NCI-H524 treated with DMSO at 0.1 percent for 48 hours (cell line): ENCODE measurements at places on chromosomes 3 and 15.

DNA sequence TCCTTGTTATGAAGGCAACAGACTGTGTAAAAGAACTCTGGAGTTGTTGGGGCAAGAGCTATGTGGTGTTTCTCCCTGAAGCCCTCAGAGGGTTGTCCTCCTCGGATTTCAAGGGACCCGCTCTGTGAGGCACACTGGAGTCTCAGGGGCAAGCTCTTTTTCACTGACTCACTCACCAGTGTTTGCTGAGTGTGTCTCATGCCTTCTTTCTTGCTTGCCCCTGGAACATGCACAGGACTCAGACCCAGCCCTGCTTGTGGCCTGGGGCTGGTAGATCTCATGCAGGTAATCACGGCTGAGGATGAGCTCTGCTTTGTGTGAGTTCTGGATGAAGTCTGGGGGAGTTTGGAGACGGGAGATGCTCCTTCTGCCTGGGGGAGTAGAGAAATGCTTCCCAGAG is 93.7 kb downstream of the CACNA1D start:
- DNase-seq, result no peak

DNA sequence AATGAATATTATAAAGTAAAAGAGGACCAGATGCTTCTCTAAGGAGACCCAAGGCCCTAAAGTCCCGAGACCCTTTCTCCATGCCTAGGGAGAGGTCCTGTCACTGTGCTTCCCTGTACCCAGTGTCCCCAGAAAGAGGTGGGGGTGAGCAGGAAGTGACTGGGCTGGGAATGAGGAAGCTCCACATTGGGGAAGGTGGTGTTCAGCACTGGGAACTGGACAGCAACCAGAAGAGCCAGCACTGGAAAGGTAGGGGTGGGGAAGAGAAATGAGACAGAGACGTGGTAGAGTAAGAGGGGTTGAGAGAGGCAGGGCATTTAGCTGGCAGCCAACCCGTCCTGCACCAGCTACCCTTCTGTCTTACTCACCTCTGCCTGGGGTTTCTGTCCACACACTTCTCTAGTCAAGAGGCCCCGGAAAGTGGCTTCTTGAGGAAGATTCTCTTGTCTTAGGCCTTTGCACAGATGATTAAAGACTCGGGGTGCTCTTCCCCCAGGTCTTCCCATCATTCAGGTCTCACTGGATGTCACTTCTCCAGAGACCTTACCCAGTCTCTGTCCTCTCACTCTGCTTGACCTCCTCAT is 12.2 kb downstream of the RRP9 start:
- DNase-seq, result no peak

- no peak for DNase-seq
These were observed 51.2 kb upstream of the PRR20G start for GRCh38 chr3:127339016-127339415.

- no peak for DNase-seq
These were observed 154.2 kb upstream of the TNIK start for GRCh38 chr3:171614318-171614921.

GRCh38 chr15:60605879-60606307 is 127.0 kb upstream of the ICE2 start:
- DNase-seq, result no peak

- DNase-seq, result no peak
These were observed 10.5 kb downstream of the IVD start for GRCh38 chr15:40416056-40416455.

GRCh38 chr3:66830301-66830700 is 167.8 kb upstream of the KBTBD8 start:
- DNase-seq, result no peak

DNA sequence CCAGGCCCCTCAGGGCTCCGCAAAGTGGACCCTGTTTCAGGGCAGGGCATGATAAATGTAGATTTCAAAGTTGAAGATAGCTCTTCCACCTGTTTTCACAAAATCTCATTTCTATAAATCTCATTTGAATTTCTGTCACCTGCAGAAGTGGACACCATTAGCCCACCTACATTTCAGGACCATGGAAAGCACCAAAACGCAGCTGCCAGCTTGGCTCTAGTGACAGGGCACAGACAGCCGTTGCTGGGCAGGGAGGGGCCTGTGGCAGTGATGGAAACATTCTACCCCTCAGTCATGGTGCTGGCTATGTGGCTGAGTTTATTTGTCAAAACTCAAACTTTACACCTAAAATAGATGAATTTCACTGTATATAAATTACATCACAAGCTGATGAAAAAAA is 40.4 kb downstream of the PRR23E start:
- DNase-seq, result no peak

DNA sequence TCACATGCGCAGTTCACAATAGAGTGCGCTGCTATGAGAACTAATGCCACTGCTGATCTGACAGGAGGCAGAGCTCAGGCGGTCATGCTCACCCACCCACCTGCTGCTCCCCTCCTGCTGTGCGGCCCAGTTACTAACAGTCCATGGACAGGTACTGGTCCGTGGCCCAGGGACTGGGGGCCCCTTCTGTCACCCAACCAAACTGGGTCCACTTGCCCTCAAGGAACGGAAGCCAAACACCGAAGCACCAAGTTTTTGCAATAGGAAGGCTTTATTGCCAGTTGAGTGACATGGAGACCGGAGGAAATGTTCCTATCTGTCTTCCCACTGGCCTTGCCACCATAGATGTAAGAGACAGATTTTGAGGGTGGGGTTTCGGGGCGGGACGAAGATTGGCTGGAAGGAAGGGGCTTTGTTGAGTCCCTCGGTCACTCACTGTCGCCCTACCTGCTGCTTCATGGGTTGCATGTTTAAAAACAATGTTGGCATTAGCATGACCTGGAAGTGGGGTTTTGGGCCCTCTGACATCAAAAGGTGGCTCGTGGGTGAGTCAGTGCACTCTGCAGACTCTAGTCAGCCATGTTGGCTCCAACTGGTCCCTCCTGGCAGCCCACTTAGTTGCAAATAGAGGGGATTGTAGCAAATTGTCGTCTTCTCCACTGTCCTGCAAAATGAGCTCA is 141.0 kb downstream of the TJP1 start:
- DNase-seq, result no peak

GRCh38 chr15:96125721-96126415 is 204.6 kb upstream of the NR2F2 start:
- no peak for DNase-seq

GRCh38 chr3:32831062-32831461 is 13.3 kb downstream of the TRIM71 start:
- DNase-seq, result no peak

DNA sequence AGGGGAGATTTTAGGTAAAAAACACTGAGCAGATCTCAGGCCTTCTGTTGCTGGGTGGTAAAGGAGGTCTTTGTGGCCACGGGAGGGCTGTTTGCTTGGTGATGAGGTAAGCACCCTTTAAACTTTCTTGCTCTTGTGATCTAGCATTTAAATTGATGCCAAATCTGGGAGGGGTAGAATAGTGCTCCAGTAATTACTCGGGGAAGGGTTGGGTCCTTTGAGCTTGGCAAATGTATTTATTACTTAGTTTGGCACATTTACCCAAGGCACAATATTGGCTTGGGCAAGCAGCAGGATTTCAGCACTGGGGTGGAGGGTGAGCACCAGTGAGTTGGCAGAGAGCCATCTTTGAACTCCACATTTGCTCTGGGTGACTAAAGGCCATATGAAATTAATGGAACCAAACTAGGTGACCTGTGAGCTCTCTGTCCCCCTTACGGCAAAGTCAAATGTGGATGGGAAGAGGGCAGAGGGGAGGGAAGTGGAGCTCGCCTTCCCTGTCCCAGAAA is 185.9 kb upstream of the ONECUT1 start:
- DNase-seq, result no peak

GRCh38 chr15:62853841-62854225 is 188.7 kb upstream of the TPM1 start:
- no peak for DNase-seq

DNA sequence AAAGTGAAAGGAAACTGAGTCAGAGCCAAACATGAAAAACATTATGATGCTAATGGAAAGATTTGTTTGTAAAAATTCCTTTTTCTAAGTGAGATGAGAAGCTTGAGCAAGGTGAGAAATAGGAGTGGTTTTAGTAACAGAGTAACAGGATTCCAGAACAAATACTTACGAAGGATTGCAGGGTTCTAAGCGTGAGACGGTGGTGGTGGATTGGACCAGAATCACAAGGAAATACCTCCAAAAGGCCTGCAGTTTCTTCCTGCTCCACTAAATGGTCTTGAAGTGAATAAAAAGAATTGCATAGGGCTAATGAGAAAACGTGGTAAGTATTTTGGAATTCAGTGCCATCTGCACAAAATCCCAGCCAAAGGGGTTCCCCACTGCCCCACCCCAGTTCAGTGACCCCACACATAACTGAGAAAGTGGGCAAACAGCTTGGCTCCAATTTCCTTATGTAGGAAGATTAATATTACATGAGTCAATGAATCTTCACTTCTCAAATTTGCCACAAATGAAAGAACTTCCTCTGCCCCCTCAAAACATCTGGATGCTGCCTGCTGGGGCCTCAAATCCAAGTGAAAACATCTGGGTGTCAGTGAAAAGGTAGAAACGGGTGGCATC is 283.8 kb upstream of the NR2F2 start:
- no peak for DNase-seq

GRCh38 chr3:27721717-27722564 is at the start of gene EOMES:
TSS of gene EOMES (minus strand) at chr3:27722323. CDS start at chr3:27722294, 29 bp downstream.
- DNase-seq, result peak; percentile 58

DNA sequence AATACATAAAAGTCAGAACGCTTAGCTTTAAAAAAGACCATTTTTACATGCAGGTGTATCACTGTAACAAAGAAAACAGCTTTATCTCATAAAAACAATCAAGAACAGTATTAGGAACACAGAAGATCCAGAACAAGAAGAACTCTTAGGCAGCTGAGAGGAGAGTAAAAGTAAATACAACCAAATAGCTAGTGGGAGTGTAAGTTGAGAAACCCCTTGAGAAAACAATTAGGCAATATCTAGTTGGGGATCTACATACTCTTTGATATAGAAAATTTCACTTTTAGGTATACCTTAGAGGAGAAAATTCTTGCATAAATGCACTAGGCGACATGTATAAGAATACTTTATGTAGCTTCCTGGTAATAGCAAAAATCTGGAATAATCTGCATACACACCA is 7.5 kb downstream of the TMF1 start:
- no peak for DNase-seq

GRCh38 chr3:180633722-180634121 is 31.8 kb downstream of the TTC14 start:
- no peak for DNase-seq

DNA sequence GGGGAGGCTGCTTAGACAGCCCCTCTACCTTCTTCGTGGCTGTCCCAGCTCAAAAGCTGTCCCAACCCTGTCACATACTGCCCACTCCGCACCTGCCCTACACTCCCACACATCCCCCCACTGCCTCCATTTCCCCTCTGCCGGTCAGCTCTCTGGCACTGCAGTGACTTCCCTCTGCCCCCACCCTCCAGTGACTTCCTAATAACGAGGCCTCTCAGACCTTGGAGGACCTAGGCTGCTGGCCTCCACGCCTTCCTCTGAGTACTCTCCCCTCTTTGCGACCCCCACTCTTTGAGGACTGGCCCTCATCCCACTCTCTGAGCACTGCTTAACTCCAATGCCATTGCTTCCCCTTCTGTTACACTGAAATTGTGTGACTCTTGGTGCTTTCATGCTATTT is 45.3 kb downstream of the KY start:
- DNase-seq, result no peak

DNA sequence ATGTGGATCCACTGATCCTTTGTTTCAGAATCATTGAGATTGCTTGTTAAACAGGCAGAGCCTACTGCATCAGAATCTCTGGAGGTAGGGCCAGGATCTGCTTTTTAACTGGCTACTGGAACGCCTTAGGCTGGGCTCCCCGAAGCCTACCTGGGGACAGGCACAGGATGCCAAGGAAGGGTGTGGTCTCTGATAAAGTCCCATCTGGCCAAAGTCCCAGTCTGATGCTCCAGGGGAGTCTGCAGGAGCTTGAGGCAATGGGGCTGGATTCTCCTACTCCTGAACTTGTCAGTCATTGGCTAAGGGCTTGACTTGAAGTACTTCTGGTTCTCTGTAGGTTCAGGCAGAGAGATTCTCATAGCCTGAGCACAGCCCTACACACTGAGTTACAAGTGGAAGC is 22.4 kb upstream of the CCK start:
- DNase-seq, result no peak
